Skin of body (tissue), 3 donors: ENCODE measurements at places on chromosomes 5 and 9. TPM values are rescaled to one million over a fixed set of nuclear protein-coding genes. Genes with fewer than 3 reads are reported as not detected.

SPAAR gene
- 0.79 TPM for total RNA-seq

SGTB gene
- 7.3 TPM for total RNA-seq

PFN3 gene
- not detected for total RNA-seq

CDH18 gene
- total RNA-seq: 16.5 TPM

CD274 gene
- total RNA-seq: 1.5 TPM

LHX6 gene
- total RNA-seq: 0.99 TPM

PLPP7 gene
- 4.6 TPM for total RNA-seq

IFNK gene
- total RNA-seq: not detected

GRM6 gene
- not detected for total RNA-seq

GAPT gene
- 1.2 TPM for total RNA-seq

ADGRD2 gene
- not detected for total RNA-seq

CDKN2B gene
- 10.3 TPM for total RNA-seq

ZFAND5 gene
- total RNA-seq: 179 TPM

DENND1A gene
- 11.3 TPM for total RNA-seq

FGFR4 gene
- 6.4 TPM for total RNA-seq

GDA gene
- 1.5 TPM for total RNA-seq

SH3GL2 gene
- total RNA-seq: 0.20 TPM

CCDC183 gene
- total RNA-seq: 0.59 TPM

NDUFS4 gene
- total RNA-seq: 109 TPM

GIN1 gene
- 9.2 TPM for total RNA-seq

SURF2 gene
- 9.3 TPM for total RNA-seq

EIF4E1B gene
- total RNA-seq: not detected

CDH9 gene
- not detected for total RNA-seq

C8G gene
- not detected for total RNA-seq

CNTNAP3 gene
- total RNA-seq: 4.2 TPM

CTSV gene
- total RNA-seq: 75.6 TPM

FCN2 gene
- total RNA-seq: 0.39 TPM

TMEM215 gene
- 0.39 TPM for total RNA-seq

SPINK5 gene
- 122 TPM for total RNA-seq

IL3 gene
- not detected for total RNA-seq

SVEP1 gene
- 44.6 TPM for total RNA-seq

PCDHGA5 gene
- total RNA-seq: 3.6 TPM

SLC6A7 gene
- not detected for total RNA-seq

TJP2 gene
- 78.6 TPM for total RNA-seq

TERT gene
- not detected for total RNA-seq

OR1J2 gene
- total RNA-seq: not detected

SNCAIP gene
- total RNA-seq: 12.5 TPM

GRXCR2 gene
- not detected for total RNA-seq

SNCB gene
- total RNA-seq: 0.39 TPM

PCDHB2 gene
- total RNA-seq: 3.1 TPM

TXNDC15 gene
- 51.8 TPM for total RNA-seq

PCDHGB5 gene
- total RNA-seq: 8.0 TPM

PCDHA4 gene
- total RNA-seq: 0.30 TPM

ADGRV1 gene
- total RNA-seq: 11.2 TPM

PCDHGA11 gene
- 6.1 TPM for total RNA-seq

PSAT1 gene
- 23.4 TPM for total RNA-seq

ADRB2 gene
- 3.8 TPM for total RNA-seq

NUTM2F gene
- not detected for total RNA-seq

PCDHB4 gene
- 1.6 TPM for total RNA-seq

IFNA2 gene
- total RNA-seq: not detected

FOXD4 gene
- total RNA-seq: 0.10 TPM

PCDHAC1 gene
- total RNA-seq: 0.69 TPM

ALDH1A1 gene
- 19.2 TPM for total RNA-seq

HSPB3 gene
- 15.3 TPM for total RNA-seq

STKLD1 gene
- 0.49 TPM for total RNA-seq

DOLK gene
- total RNA-seq: 7.8 TPM
